SW 1271 (cell line): ENCODE measurements at places on chromosomes 4 and X.

DNA sequence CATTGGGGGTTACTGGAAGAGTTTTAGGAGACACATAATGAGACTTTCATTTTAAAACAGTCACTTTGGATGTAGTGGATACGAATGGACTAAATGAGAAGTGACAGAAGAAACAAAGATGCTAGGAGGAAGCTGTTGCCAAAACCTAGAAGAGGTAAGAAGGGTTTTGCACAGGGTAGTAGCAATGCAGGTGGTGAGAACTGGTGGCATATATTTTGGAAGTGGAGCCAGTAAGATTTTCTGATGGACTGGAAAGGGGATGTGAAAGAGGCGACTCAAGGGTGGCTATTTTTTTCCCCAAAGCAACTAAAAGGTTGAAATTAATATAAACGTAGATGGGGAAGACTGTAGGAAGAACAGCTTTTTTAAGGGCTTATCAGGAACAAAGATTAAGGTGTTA, 462.0 kb downstream of the IL15 start:
- no peak for DNase-seq

- DNase-seq, result no peak
Observed at GRCh38 chr4:165385126-165385525, 6.3 kb downstream of the CPE start.

GRCh38 chr4:118751629-118752323, 66.6 kb downstream of the METTL14 start:
- DNase-seq, result no peak

- no peak for DNase-seq
Observed at GRCh38 chr4:143082701-143083100, 102.0 kb upstream of the USP38 start.

GRCh38 chr4:2647403-2648158, 108.6 kb downstream of the TNIP2 start:
- no peak for DNase-seq

DNA sequence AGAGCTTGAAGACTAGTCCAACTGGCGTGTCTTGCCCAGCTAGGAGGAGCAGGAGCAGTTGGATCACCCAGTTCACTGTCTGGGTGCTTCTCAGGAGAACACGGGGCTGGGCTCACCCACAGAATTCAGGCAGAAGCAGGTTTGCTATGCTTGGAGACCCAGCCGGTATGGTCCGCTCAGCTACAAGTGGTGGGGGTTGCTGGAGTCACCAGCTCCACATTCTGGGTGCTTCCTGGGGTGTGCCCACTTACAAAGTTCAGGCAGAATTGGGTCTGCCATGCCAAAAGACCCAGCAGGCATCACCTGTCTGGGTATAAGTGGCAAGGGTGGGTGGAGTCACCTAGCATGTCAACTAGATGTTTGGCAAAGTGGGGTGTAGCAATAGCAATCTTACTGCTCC, 1061.8 kb downstream of the PCDH19 start:
- no peak for DNase-seq

DNA sequence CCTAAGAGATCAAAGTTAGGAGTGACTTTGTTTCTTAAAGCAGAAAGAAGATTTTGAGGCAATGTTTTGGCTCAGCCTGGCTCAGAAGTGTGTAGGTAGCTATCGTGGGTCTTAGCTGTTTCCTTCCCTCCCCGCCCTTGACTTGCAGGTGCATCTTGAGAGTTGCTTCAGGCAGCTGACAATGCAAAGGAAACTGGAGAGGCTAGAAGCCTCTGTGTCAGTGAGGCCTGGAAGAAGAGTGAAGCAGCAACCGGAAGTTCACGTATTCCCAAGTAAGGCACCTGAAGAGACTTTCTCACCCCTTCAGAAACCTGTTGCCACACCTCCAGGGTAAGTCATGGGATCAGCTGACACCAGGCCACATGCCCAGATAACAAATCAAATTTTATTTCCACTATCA, 10.6 kb upstream of the XKRX start:
- DNase-seq, result no peak

DNA sequence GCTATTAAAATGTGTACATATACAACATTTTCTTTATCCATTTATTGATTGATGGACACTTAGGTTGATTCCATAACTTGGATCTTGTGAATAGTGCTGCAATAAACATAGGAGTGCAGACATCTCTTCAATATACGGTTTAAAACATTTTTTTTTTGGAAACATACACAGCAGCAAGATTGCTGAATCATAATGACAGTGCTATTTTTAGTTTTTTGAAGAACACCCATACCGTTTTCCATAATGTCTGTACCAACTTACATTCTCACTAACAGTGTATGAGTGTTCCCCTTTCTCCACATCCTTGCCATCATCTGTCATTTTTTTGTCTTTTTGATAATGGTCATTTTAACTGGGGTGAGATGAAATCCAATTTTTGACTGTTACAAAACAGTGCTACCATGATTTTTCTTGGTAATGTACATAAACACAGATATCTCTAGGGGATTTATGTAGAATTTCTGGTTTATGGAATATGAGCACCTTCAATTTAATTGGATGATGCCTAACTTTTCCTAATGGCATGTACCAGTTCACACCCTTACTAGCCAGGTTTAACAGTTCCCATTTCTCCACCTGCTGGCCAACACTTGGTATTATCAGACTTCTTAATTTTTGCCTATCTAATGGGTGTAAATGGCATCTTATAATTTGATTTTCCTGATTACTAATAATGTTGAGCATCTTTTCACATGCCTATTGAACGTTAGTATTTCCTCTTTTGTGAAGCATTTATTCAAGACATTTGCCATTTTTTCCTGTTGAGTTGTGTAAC, 21.0 kb upstream of the TMSB15B start:
- DNase-seq, result no peak

- DNase-seq, result no peak
Observed at GRCh38 chr4:186013419-186014186, 55.4 kb upstream of the TLR3 start.

- no peak for DNase-seq
Observed at GRCh38 chr4:53640576-53641453, 49.5 kb upstream of the LNX1 start.

- no peak for DNase-seq
Observed at GRCh38 chr4:166459621-166460020, 586.6 kb downstream of the TLL1 start.

- DNase-seq, result peak; percentile 72
Observed at GRCh38 chr4:41216294-41217019, 2.1 kb upstream of the APBB2 start.

DNA sequence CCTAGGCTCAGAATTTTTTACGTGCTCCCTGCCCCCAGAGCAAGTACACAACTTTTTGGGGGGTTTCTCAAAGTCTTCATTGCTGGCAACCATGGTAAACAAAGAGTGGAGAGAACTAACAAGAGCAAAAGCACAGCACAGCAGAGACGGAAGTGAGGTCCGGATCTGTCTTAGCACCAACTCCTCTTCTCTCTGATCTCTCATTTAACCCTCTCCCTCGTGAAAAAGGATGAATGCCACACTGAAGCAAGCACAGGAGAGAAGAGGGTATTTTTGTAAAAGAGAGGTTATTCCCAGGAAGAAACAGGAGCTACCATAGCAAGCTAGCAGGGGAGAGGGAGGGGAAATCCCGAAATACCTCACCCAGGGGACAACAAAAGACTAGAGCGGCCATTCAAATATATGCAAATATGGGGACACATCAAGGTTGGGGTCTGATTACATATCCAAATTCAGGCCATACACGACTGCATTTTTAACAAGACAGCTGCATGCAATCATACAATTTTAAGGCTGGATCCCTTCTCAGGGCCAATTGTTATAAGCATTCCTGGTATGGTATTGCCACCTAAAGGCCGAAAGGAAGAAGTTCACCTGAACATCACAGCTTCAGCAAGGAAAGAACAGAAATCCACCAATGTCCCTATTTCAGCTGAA, 46.6 kb downstream of the CD40LG start:
- DNase-seq, result peak; percentile 28

DNA sequence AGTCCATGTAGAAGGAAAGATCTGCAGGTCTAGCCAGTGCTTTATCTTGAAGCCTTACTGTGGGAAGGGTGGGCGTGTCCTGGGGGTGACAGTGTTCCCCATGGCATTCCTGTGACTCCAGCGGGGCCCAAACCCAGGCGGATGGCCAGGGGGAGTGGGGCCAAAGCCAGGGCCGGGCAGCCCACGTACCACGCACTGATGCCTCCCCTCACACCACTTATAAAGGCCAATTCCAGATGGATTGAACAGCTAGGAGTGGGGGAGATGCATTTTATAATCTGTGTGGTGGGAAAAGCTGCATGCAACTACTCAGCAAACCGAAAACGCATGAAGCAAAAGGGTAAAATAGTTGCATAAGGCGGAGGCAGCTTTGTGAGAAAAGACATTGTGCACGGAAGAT, 36.4 kb downstream of the NELFA start:
- DNase-seq, result no peak

GRCh38 chr4:156475322-156475721, 496.3 kb downstream of the PDGFC start:
- peak; percentile 55 for DNase-seq

DNA sequence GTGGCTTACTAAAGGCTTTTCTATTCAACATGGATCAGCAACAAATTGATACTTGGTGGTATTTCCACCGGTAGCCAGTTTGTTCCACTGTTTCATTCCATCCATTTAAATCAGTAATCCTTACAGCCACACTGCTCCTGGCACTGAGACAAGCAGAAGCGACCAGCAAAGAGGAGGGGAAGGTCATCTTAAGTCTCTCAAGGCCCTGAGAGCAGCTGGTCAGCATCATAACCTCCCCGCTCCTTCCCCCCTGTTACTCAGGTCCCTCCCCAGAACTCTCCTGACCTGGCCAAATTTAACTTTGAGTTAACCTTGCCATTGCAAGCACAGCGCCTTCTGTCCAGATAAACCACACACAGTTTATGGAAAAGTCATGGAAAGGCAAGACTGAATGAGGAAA, 331.3 kb upstream of the KLF3 start:
- DNase-seq, result no peak

DNA sequence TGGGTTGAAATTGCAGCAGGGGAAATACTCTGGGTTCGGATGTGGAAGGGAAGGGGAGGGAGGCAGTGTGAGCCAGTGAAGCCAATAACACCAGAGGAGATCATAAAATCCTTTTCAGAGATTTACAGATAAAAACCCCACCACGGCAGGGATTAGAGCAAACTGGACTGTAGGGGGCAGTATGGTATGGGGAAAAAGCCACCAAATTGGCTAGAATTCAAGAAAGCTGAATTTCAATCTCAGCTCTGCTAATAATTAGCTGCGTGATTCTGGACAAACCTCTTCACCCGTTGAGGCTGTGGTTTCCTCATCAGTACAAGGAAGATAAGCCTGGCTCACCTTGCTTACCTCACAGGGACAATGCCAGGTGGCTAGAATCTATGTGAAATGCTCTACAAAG, 108.1 kb downstream of the ATG4A start:
- peak; percentile 4 for DNase-seq

DNA sequence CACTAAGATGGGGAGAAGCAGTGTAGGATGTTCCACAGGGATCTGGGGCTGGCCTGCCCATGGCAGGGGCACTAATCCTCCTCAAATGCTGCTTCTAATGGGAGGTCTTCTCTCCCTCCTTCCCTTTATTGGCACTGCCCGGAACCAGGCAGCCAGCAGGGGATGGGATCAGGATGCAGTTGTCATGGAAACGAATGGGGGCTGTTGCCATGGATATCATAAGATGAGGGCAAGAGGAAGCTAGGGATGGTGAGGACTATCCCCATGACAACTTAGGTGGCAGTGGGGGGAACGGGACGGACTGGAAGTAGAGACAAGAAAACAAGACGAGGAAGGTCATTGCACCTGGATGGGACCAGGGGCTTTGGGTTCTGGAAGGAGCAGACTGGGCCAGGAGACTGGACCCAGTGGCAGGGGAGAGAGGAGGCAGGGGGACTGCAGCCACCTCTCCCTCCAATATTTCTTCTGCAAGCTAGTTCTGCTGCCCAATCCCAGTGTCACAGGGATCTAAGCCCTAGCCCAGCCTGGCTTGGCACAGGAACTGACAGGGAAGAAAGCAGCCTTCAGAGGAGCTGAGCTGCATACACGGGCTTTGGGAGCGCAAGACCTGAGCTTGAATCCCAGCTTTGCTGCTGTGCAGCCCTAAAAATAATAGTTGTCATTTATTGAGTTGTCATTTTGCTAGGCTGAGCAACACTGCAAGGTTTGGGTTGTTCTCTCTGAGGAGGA, 19.0 kb downstream of the IQSEC2 start:
- DNase-seq, result no peak

DNA sequence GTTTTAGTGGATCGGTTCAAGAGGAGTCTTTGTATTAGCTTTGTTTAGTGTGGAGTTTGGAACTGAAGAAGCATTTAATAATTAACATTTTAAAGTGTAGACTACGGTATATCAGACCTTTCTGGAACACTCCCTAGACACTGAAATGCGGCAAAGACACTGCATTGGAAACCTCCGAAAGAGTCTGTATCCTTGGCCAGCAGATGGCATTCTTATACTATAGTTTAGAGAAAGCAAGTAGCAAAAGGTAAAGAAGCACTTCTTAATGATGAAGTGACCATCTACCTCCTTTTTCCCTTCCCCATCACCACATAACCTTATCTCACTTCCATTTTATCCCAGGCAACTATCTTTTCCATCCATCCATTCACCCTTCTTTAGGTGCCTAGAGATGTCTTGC, 7.6 kb downstream of the FABP2 start:
- no peak for DNase-seq

DNA sequence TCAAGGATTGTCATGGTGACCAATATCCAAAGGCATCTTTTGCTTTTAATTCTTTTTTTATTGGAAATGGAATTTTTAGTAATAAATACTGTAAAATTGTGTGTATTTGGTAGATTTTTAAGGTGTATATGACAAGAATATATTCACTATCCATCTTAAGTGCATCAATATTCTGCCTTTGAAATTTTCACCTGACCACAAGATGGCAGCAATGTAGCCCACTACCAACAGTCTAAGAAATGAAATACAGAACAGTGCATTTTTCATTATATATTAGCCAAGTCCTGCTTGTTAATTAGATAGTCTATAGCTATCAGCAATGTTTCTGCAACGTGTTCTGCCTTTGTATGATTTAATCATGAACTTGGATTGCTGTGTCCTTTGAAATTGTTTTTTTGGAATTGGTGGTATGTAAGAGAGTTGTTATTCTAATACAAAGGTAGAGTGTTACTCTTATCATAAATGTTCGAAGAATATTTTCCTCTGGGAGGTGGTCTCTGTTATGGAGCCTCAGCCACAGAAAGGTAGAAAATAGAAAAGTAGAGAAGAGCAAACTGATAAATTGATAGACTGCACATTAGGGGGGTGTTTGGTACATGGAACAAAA, 38.2 kb downstream of the HPGDS start:
- no peak for DNase-seq

- peak; percentile 88 for DNase-seq
Observed at GRCh38 chr4:145808021-145808650, 128.2 kb downstream of the C4orf51 start.

GRCh38 chr4:5004496-5004895, 14.8 kb downstream of the CYTL1 start:
- DNase-seq, result no peak
